ENCODE measurements at places on chromosomes 5 and 9.
A peak's percentile ranks its signal among the peaks of the same experiment; 100 is the strongest.

- no peak for DNase-seq
Observed at GRCh38 chr5:40386289-40386688, 293.4 kb upstream of the PTGER4 start.

DNA sequence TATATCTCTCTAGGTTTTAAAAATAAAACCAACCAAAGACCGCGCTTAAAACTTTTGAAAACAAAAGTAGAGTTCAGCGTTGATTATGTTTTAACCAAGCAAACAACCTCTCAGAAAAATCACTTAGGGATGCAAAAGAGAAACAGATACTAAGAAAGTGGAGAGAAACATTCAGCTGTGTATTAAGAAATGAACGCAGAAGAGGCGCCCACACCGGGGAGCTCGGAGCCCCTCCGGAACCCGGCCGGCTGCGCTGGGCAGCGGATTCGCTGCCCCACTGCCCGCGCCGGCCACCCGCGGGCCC lies 1.4 kb downstream of the PITX1 start:
- no peak for DNase-seq

GRCh38 chr5:59238126-59238902 lies 655.2 kb downstream of the PDE4D start:
- DNase-seq, result no peak

GRCh38 chr5:17020678-17021601 lies 84.9 kb upstream of the MYO10 start:
- no peak for DNase-seq

GRCh38 chr5:112919972-112920371 lies 2.1 kb downstream of the REEP5 start:
- no peak for DNase-seq

DNA sequence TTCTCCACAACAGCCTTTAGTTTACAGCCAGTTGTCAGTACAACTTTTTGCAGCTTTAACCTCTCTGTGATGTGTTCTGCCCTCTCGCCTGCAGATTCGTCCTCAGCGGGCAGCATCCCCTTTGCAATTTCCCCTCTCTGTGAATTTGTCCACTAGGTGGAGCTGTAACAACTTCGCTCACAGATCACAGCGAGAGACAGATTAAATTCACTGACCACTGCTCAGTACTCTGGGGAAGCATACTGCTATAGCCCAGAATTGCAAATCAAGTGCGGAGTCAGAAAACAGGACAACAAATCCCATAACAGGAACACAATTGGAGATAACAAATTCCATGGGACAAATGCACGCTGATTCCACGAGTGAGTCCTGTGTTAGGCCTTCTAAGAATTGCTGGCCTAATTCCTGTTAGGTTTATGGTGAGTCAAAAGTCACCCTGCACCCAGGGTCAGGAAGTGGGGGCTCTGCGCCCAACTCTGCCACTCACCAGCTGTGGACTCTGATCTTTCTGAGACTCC lies 2124.9 kb downstream of the MAT2B start:
- peak; percentile 62 for DNase-seq

- DNase-seq, result no peak
Observed at GRCh38 chr9:110601098-110601497, 21.6 kb upstream of the SVEP1 start.

- no peak for DNase-seq
Observed at GRCh38 chr5:29069104-29069402, 2030.7 kb upstream of the CDH9 start.

GRCh38 chr5:148978370-148979082 lies 84.3 kb downstream of the SH3TC2 start:
- no peak for DNase-seq

DNA sequence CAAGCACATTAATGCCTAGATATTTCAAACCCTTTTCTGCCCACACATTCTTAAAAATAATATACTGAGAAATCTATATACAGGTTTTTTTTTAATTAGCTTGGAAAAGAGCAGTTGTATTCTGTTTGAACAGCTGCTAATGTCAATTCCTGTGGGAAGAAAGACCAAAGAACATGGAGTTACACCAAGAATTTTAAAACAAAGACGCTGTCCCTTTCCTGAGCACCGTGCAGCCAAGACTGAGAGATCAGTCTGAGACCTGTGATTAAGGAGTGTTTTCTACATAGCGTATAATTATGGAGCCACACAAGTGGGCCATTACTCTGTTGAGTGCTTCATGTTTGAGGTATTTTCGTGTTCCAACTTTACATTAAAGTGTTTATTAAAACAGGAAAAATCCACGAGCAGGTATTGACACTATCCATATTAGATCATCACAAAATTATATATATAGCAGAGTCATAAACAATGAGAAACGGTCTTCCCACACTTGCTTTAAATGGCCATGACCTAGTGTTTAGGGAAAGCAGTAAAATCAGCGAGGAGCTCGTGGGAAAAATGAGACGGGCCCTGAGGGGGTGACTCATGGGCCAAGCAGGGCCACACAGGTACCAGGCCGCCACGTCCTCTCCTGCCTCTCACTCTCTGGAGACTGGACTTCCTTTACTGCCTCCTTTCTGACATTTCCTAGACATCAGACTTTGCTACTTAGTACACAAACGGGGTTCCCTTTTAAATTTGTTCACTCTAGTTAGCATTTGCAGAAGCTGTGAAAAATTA lies 153.1 kb upstream of the OTULINL start:
- DNase-seq, result no peak

DNA sequence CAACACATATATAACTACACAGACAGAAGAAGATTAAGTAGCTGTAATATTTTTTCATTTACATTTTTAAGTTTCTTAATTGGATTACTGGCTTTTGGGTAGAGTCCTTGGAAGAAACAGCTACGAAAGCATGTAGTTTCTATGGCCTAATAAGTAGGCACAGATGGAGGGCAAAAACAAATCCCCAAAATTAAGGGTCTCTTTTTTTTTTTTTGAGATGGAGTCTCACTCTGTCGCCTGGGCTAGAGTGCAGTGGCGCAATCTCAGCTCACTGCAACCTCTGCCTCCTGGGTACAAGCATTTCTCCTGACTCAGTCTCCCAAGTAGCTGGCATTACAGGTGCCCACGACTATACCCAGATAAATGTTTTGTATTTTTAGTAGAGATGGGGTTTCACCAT lies 27.1 kb upstream of the MTMR12 start:
- no peak for DNase-seq

- no peak for DNase-seq
Observed at GRCh38 chr5:3341446-3342240, 254.0 kb upstream of the IRX1 start.

GRCh38 chr5:136522217-136522956 lies 157.0 kb upstream of the TRPC7 start:
- no peak for DNase-seq

- DNase-seq, result peak; percentile 22
Observed at GRCh38 chr9:32989660-32990059, 11.8 kb downstream of the APTX start.

DNA sequence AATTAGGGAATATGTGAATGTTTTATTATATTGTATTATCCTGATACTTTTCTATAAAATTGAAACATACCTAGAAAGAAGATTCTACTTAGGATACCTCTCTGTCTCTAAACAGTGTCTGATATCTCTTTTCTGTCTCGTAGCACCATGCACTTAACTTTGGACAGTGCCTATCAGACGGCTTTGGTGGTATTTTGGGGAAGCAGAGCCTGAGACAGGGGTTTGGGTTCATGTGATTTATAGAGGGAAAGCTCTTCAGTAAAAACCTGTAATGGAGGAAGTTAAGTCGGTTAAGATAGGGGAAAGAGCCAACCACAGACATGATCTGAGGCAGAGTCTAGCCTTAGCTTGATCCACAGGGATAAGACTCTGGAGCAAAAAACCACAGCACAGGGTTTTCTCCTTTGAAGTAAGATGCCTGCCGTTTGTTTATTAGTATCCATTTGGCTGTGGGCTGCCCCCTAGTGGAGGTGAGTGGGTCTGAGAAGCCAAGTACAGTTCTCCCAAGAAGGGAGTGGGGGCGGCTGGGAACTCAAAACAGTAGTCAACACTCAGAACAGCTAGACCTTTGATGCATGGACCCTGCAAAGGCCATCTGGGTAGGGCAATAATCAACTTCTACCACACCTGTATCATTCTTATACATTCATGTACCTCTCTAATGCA lies 141.2 kb upstream of the ASTN2 start:
- peak; percentile 25 for DNase-seq

GRCh38 chr9:22124263-22125011 lies 115.3 kb upstream of the CDKN2B start:
- DNase-seq, result no peak

- no peak for DNase-seq
Observed at GRCh38 chr5:139116100-139116655, 82.0 kb downstream of the SIL1 start.

- no peak for DNase-seq
Observed at GRCh38 chr9:130206579-130206978, 34.4 kb downstream of the NCS1 start.

DNA sequence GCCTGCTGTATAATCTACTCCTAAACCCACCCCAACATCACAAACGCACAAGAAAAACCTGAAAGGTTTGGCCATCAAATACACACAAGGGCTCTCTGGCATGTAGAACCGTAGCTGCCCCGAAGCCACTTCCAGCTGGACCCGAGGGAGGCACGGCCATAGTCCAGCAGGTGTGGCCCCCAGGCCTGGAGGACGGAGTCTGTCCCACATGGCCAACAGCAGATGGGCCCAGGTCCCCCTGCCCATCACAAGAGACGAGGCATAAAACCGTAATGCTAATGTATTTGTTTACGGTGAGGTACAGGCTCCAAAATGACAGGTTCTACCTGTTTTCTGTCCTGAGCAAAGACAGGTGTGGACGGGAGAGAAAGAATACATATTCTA lies 234.2 kb downstream of the SYK start:
- no peak for DNase-seq

DNA sequence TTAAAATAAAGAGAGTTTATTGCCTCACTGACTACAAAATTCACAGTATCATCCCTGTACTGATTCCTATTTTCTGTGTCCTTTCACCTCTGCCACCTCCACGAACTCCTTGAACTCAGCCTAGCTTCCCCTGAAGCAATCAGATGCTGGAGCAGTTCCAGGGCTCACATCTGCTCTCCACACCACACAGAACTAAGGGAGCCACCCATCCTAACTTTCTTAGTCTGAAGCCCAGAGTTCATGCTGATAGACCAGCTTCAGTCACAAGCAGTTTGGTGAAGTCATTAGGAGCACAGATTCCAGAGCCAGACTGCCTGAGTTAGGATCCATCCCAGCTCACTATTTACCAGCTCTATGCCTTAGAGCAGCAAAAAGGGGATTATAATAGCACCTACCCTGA lies 15.6 kb upstream of the EPB41L4A start:
- no peak for DNase-seq

DNA sequence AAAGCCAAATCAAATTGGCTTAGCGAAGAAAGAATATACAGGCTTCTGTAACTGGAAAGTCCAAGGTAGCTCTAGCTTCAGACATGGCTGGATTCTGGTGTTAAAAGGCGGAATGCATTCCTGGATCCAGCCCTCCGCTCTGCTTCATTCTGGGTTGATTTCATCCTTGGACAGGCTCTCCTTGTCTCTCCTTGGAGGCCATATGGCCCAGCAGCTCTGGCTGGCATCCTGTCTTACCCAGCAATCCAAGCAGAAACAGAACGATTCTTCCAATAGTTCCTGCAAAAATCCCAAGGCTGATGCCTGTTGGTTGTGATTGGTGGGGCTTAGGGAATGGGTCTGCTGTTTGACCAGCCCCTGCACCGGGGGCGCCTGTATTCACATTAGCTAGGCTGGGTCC lies 37.0 kb upstream of the SAP30L start:
- DNase-seq, result no peak

Data from Caki2 (cell line).